Right ventricle myocardium inferior (tissue), 1 donor: ENCODE measurements at places on chromosomes 1 and 21. TPM values are rescaled to one million over a fixed set of nuclear protein-coding genes. Genes with fewer than 3 reads are reported as not detected.
A peak's percentile ranks its signal among the peaks of the same experiment; 100 is the strongest.

DNA sequence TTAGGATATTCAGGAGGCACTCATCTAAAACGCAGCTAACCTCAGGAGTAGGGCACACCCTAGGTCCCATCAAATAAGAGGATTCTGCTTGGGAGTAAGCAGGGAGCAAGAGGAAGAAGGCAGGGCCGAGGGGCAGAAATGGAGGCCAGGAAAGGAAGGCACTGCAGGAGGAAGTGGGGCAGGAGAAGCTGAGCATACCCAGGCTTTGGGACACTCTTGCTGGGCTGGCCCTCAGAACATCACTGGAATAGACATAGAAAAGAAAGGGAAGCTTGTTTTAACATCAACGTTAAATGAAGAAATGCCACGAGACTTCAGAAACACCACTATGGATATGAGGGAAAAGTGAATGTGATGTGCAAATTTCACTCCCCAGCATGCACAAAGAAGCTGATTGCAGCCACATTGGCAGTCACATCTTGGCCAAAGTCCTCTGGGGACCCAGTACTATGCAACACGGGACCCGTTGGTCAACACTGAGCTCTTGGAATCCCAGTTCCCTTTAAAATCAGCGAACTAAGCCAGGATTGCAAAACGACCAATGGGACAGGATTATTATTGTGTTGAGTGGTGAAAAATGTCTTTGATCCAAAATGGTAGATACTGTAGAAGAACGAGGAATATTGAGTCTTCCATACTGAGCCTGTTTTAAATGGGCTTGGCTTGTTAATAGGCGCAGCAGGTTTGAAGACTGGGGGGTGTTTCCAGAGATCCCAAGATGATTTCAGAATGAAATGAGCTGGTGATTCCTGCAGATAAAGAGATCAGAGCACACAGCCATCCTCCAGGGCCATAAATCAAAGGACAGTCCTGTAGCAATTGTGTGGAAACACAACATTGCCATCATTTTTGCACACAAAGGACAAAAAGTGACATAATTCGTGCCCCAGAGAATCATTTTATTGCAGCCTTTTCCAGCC, 152.4 kb downstream of the TOMM20 start:
- DNase-seq = no peak

DNA sequence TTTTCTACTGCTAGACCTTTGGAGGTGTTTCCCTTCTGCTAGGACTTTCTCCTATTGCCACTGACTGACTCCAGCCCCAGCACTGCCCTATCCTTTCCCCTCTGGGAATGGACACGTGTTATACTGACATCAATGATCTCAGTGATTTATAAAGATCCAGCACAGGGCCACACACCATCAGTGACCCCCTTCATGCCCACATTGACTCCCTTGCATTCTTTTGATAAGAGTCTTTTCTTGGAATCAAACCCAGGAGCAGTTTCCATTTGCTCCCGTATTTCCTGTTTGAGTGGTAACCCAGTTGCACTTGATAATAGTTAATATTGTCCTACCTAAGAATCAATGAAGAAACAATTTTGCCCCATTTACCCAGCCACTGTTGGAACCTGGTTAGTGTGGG, 501.0 kb upstream of the USP24 start:
- DNase-seq = no peak

DNA sequence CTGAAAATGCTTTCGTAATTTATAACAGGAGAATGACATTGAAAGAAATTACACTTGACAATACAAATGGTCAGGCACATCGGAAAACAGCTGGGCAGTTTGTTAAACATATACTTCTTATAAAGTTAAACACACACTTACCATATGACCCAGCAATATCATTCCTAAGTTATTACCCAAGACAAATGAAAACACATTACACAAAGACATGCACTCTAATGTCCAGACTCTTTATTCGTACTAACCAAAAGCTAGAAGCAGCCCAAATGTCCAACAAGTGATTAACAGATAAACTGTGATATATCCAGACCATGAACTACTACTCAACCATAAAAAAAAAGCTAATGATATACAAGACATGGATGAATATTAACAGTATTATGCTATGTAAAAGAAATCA, 8.5 kb downstream of the AKT3 start:
- no peak for DNase-seq

- no peak for DNase-seq
Measured at GRCh38 chr1:47449822-47450552, 12.1 kb downstream of the FOXD2 start.

- no peak for DNase-seq
Measured at GRCh38 chr1:218468711-218469110, 123.6 kb downstream of the TGFB2 start.

DNA sequence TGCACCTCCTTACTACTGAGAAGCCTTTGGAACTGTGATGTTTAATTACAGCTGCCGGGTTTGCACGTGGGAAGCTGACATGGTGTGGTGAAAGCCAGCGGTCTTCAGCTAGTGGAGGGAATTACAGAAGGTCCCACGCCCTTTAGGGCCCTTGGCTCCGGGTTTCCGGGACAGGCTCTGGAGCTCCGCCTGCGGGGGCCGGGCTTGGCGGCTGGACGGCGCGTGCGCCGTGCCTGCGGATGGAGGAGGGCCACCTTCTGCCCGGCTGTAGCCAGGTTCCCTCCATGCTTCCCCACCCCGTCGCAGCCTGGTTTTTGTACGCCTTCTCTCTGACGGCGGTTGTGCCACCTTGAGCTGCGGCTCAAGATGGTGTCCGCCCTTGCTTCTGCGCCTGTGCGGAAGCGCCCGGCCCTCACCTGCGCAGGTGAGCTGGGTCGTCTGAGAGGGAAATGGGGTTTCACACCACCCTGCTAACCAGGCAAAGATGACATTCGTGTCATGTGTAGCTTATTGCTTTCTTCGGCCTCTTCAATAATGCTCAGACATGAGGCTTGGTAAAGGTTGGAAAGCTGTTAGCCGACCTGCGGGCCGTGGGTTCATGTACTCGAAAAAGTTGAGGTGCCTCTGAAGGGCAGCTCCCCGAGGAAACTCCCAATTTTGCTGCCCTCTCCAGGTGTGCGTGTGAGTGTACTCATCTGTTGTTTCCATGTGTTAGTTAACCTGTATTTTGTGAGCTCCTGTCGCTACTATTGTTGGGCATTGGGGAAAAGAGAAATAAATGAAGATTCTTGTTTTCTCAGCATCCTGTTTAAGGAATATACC, 36.6 kb upstream of the OPRD1 start:
- DNase-seq = peak; percentile 93

DNA sequence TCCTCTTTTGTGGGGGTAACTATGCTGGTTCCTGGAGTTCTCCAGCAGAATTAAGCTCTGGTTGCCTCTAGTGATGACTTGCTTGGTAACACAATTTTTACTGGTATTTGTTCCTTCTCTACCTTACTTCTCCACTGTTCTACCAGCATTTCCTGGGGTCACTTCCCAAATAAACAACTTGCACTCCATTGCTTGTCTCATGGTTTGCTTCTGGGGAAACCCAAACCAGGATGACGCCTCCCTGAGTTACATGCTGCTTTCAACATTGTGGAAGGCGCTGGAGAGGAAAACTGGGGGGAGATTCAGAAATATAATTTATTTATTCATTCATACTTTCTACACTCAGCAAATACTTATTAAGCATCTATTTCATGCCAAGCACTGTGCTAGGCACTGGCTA, 55.3 kb upstream of the AK4 start:
- DNase-seq = no peak

The SMIM11 gene
- total RNA-seq = 15.6 TPM
